Fibroblast of the conjunctiva (primary cell): ENCODE measurements at places on chromosomes 5 and 9.

DNA sequence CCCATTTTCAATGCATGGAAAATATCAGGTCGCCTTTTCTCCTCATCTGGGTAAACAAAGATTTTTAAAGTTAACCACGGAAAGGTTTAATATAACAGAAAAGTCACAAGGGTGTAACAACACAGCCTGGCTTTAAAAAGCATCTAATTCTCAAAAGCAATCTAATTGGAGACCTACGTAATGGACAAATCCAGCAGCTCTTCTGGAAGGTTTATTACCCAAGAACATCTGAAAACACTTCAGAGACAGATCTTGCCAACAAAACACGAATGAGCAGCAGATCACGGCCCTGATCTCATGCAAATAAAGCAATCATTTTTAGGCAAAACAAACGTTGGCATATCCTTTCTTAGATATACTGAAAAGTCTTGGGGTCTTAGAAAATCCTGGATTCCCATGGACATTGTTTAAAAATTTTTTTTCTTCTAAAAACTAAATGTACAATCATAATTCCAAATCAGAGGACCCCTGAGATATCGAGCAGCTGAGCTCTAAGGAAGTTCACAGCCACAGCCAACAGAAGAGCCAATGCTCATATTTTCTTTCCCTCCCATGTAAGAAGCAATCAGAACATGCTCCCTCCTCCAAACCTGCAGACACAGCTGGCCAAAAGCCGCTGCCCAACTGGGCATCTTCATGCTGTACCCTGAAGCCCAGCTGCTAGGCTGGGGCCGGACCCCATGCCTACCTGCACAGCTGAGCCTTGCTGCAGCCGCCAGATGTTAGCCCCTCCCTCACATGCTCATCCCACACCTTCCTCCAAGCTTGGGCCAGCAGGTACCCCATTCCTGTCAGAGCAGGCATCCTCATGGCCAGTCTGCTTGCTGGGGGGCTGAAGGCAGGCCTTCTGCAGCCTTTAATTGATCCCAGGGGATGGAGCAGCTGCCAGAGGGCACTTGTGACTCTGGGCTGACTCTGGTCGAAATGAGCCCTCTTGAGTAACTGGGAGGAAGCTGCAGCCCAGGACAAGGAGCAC is 11.2 kb downstream of the ANKS6 start:
- no peak for DNase-seq

- no peak for DNase-seq
Measured at GRCh38 chr9:21974343-21974721, 19.9 kb downstream of the CDKN2A start.

- DNase-seq: no peak
Measured at GRCh38 chr9:83039303-83039702, 23.6 kb downstream of the RASEF start.

DNA sequence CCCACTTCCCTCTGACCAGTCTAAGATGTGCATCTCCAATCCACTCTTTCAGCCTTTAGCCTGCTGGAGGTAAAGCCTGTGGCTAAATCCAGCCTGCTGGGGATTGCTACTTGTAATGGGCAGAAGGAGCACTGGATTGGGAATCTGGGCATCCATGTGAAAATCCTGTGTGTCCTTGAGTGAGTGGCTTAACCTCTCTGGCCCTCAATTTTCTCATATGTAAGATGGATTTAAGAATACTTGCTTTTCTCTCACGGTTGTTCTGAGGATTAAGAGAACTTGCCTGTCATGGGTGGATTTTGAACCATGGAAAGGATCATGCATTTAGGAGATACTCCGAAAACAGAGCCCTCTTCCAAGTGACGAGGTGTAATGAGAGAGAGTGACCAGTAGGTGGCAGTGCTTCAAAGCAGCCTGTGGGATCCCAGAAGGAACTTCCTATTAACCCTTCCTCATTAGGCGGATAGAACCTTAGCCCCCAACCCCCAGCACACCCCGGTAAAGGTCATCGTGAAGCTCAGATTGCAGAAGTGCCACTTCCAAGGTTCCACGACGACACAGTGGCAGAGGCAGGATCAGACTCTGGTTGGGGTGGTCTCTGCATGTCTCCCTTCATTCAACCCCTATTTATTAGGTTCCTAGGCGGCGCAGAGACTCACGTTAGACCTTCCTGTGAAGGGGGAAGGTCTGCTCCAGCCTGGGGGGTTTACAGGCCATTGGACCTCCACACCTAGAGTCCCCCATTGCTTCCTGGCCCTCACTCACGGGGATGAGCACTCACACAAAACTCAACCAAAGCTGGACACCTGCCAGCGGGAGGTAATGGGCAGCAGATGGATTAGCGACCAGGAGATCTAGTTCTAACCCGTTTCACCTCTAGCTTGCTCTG is 68.7 kb upstream of the ZNF618 start:
- peak; percentile 47 for DNase-seq

GRCh38 chr5:8953016-8953415 is 592.9 kb downstream of the SEMA5A start:
- DNase-seq: no peak

- peak; percentile 70 for DNase-seq
Measured at GRCh38 chr5:123125962-123126732, 37.1 kb downstream of the PRDM6 start.

DNA sequence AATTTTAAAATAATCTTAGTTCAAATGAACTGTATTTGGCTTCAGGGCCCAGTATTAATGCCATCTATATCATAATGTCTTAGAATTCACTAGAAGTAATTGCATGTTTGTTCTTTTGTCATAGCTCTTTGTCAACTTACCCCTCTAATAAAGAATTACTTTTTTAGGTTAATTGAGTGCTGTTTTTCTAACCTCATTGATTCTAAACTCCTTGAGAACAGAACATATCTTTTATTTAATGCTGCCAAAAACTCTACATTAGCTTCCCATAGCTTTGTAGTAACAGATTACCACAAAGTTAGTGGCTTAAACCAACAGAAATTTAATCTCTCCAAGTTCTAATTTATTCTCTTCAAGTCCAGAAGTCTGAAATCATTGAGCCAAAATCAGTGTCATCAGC is 242.4 kb downstream of the LURAP1L start:
- no peak for DNase-seq

DNA sequence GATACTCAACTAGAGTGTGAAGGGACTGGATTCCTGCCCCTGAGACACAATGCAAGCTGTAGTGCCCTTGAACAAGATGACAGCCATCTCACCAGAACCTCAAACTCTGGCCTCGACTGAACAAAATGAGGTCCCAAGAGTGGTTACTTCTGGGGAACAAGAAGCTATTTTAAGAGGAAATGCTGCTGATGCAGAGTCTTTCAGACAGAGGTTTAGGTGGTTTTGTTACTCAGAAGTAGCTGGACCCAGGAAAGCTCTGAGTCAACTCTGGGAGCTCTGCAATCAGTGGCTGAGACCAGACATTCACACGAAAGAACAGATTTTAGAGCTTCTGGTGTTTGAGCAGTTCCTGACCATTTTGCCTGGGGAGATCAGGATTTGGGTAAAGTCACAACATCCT is 2.4 kb downstream of the ZNF483 start:
- DNase-seq: no peak

DNA sequence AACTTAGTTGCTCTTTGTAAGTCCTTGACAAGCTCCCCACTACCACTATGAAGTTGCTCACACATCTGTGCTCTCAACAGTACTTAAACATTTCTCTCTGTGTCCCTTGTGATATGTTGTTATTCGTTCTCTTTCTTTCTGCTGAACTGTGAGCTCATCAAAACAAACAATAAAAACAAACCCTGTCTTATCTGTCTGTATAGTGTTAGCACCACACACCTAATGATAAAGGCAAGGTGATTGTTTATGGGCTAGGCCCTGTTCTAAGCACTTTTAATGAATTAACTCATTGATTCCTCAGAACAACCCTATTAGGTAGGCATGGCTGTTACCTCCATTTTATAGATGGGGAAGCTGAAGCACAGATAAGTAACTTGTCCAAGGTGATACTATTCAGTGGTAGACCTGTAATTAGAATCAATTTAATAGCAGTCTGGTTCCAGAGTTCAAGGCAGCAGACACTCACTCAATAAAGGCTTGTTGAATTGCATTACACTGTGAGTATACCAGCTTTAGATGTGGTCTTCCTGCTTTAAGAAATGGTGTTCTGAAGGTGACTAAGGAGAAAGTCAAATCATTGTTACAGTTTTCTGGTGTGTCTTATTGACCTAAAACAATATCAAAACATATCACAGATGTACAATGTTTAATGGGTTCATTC is 153.6 kb upstream of the ELL2 start:
- no peak for DNase-seq

- DNase-seq: no peak
Measured at GRCh38 chr9:33082538-33083326, 6.3 kb upstream of the SMU1 start.

DNA sequence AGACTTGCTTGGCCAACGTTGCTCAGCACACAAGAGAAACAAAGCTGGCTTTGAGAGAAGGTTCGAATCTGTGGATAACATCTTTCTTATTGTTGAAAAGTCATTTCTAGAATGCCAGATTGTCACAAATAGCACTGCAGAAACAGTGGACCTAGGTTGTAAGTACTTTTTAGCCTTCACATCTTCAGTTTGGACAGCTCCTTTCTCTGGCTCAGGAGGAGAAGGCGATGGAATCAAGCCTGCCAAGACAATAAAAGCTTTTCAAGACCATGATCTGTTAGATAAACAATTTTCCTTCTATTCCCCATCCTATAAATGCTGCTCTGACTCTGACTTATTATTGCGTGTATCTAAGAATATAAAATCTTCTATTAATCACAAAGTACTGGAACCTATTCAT is 615.2 kb upstream of the SEMA6A start:
- no peak for DNase-seq

- no peak for DNase-seq
Measured at GRCh38 chr5:38843665-38844064, 2.1 kb upstream of the OSMR start.
